Stimulated activated CD8-positive, alpha-beta memory T cell treated with anti-CD3 and anti-CD28 coated beads, Interleukin-4, amount 100 ng/mL, for 48 hours (primary cell): ENCODE measurements at places on chromosomes 11 and 22.

GRCh38 chr22:41544671-41545476 is 604 bp upstream of the POLR3H start:
- DNase-seq: no peak

GRCh38 chr11:7167976-7168740 is 79.4 kb downstream of the RBMXL2 start:
- no peak for DNase-seq

GRCh38 chr22:36355362-36355761 is 32.4 kb downstream of the MYH9 start:
- no peak for DNase-seq

DNA sequence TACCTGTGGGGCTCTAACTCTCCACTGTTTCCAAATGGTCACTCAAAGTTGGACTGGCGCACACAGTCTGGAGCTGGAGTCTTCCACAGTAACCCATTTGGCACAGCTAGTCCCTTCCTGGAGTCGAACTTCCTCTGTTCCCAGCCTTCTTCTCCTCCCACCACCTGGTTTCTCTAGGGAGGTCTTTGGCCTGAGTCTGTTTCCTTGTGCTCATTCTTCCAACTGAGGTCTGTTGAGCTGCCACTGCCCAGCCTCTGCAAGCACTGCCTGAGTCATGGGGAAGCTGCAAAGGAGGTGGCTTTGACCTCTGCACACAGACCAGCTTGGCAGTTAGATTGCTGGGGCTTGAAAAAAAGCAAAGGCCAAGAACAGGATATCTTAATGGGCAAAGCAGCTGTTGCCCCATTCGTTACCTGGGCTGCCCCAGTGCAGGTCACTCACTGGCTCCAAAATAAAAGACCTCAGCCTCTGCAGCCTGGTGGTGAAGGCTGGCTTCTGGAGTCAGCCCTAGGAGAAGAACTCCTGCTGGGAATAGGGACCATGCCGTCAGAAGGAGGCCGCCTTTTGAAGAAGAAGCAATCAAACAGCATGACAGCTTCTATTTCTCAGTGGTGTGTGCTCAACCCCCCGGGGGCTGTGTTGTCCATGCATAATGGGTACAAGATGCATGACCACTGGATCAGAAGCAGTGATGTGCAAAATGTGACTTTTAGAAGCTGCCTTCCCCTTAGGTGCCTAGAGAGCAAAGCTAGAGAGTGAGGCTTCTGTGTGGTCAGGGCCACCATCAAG is 3.0 kb downstream of the ADAMTS15 start:
- DNase-seq: no peak

DNA sequence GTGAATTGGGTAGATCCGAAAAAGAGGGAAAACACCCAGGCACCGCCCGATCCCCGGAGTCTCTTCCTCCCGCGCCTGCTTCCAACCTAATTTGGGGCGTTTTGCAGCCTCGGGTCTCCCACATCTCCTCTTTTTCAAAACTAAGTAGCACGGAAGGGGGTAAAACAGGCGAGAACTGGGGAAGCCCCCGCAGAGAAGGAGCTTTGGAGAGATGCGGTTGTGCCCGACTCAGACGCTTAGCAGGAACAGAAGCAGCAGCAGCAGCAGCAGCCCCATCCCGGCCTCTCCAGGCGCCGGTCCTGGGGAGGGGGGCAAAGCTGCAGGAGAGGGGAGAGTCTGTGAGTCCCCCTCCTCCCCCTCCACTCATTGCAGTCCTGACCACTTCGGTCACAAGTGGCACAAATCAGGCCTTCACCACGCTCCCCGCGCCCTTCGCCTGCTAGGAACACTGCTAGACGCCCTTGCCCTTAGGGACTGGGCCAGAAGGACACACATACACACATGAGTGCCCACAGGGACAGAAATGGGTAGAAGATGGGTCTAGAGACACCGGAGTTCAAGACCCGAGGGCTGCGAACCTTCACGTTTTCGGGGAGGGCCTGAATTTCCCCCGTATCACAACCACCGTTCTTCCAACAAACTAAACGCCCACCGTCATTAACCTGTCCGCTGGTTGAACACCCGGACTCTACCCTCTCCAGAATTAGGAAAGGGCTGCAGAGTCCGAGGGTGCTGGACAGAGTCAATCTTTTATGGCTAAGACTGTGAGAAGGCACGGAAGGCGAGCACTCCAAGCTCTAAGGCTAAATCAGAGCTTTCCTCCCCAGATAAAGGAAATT is 98.3 kb upstream of the HSD17B12 start:
- DNase-seq: no peak

- no peak for DNase-seq
Observed at GRCh38 chr11:19949606-19950005, 210.7 kb downstream of the DBX1 start.
